ENCODE measurements at places on chromosomes 3 and 15. TPM values are rescaled to one million over a fixed set of nuclear protein-coding genes. Genes with fewer than 3 reads are reported as not detected.

The PPP2R3A gene
- 22.9 TPM for total RNA-seq

The RTP3 gene
- not detected for total RNA-seq

The MST1R gene
- 2.8 TPM for total RNA-seq

The TAGLN3 gene
- not detected for total RNA-seq

The ADIPOQ gene
- total RNA-seq, result not detected

The GPR27 gene
- total RNA-seq, result 9.7 TPM

The FBXL22 gene
- total RNA-seq, result 30.1 TPM

The PPM1L gene
- 3.2 TPM for total RNA-seq

The BTLA gene
- total RNA-seq, result not detected

The GXYLT2 gene
- 16.8 TPM for total RNA-seq

DNA sequence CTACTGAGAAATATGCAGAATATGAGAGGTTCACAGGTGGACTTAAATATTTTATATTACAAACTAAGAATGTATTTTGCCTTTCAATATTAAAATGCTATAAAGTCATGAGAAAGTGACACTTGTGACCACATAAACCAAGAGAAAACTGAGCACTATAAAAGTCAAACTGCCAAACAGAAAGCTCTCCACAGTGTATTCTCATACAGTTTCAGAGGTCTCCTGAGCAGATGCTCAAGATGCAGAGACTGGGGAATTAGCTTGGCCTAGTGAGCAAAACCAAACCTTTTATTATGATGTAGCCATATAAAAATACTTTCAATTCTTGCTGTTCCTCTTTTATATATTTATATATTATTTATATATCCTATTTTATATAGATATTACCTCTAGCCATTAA is 227.8 kb downstream of the TBC1D5 start:
- DNase-seq, result no peak

DNA sequence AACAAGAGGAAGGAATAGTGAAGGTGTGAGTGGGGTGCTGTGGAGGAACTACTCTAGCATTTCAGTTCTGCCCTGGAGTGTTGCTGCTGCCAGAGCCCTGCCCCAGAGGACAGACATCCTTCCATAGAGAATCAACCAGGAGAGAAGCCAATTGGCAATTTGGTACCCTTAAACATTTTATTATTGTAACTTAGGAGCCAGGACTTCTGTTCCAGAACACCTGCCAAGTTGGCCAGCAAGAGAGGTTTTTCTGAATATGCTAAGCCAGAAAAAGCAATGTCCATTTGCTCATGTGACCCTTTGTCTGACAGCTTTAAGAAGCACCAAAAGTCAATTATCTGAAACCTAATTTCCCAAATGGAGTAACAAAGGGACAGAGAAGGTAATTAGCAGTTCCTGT is 264.9 kb downstream of the MEX3B start:
- DNase-seq, result no peak

GRCh38 chr3:62895901-62896300 is 20.7 kb upstream of the CADPS start:
- DNase-seq, result no peak

GRCh38 chr3:155070932-155071387 is 9.2 kb upstream of the MME start:
- no peak for DNase-seq

DNA sequence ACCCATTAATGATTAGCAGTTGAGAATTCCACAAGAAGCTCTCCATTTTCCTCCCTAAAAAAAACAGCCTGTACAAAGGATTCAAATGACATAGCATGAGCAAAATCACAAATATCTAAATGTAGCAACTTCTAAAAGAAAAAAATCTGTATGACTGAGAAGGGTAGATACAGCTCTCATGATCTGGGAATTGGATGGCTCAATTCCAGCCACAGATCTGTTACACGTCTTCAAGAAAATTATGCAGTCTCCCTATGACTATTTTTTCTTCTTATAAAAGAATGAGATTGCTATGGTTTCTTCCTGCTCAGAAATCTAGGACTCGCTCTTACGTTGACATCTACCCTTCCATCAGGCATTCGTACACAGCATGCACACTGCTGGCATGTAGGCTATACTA is 71.5 kb downstream of the PLCH1 start:
- DNase-seq, result no peak

DNA sequence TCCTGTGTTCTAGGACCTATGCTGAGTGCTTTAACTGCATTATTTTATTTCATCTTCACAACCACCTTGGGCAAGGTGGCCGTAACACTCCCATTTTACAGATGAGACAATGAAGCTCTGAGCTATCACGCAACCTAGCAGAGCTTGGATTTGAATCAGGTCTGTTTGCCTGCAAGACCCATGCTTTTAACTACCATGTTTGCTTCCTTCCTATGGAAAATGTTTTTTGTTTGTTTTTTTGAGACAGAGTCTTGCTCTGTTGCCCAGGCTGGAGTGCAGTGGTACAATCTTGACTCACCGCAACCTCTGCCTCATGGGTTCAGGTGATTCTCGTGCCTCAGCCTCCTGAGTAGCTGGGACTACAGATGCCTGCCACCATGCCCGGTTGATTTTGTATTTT is 24.7 kb upstream of the HERC1 start:
- no peak for DNase-seq

- DNase-seq, result no peak
Observed at GRCh38 chr3:25665315-25666280, 891 bp upstream of the TOP2B start.

DNA sequence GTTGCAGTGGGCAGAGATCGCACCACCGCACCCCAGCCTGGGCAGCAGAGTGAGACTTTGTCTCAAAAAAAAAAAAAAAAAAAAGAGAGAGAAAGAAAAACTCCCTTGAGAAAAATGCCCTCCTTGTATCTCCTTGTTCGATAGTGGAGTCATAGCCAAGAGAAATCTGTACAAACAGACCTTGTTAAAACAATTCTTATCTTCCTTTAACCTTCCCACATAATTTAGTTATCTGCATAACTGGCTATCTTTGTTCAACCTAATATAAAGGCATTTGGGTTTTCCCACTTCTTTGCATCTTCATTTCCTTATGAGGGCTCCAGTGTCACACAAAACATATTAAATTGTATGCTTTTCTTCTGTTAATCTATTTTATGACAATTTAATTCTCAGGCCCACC is 65.1 kb upstream of the ATP11B start:
- DNase-seq, result no peak

DNA sequence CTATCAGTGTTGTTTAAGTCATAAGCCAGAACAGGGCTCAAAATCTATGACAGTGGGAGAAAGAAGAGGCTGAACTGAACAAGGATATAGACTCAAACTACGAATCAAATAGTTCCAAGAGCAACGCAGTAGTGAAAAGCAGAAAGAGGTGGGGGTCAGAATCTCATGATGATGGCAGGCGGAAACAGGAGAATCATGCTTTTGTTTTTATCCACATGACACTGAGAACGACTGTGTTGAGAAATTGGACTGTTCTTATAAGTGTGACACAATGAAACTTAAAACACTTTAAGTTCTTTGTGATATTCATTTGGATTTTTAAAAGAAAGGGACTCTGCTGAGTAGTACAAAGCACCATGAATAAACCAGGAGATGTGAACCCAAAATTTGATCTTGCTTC is 309.4 kb downstream of the ULK4 start:
- DNase-seq, result no peak

DNA sequence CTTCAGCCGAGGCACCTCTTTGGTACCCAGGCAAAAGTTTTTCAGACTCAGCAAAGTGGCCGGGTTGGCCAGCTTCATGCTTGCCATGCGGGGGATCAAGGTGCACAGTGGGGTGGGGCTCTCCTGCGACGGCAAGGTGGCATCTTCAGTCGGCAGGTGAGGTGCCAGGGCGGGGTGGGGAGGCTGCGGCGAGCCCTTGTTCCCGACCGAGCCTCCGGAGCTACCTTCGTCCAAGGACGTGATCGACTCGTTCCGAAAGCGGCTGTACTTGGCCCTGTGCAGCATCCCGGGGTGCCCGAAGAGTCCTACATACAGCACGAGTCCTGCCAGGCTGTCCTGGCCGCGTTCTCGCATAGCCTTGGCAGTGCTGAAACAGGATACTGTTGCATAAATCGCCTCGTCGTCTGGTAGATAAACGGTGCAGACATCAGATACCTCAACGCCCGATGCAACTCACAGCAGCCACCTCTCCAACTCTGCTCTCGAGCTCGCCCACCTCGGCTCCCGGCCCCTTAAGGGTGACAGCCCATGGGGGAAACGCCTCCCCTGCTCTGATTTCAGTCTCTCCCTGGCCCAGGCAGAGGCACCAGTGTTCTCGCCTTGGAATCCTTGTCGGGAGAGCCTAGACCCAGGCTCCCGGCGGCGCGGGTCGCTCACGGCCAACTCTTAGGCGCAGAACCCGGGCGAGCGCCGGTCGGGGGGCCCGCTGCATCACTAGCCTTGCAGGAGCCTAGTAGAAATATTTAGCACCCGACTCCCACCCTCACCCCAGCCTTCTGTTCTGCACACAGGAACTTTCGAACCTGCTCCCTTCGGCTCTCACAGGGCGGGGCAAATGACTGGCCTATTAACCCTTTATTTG is 826 bp downstream of the SHC4 start:
- DNase-seq, result peak; percentile 25

- DNase-seq, result no peak
Observed at GRCh38 chr3:35790764-35791163, 151.4 kb downstream of the ARPP21 start.

GRCh38 chr3:154427685-154428285 is 2.2 kb downstream of the GPR149 start:
- DNase-seq, result no peak

- no peak for DNase-seq
Observed at GRCh38 chr15:93819826-93820225, 411.5 kb upstream of the MCTP2 start.

GRCh38 chr15:65580287-65580686 is 30.6 kb downstream of the INTS14 start:
- DNase-seq, result no peak

DNA sequence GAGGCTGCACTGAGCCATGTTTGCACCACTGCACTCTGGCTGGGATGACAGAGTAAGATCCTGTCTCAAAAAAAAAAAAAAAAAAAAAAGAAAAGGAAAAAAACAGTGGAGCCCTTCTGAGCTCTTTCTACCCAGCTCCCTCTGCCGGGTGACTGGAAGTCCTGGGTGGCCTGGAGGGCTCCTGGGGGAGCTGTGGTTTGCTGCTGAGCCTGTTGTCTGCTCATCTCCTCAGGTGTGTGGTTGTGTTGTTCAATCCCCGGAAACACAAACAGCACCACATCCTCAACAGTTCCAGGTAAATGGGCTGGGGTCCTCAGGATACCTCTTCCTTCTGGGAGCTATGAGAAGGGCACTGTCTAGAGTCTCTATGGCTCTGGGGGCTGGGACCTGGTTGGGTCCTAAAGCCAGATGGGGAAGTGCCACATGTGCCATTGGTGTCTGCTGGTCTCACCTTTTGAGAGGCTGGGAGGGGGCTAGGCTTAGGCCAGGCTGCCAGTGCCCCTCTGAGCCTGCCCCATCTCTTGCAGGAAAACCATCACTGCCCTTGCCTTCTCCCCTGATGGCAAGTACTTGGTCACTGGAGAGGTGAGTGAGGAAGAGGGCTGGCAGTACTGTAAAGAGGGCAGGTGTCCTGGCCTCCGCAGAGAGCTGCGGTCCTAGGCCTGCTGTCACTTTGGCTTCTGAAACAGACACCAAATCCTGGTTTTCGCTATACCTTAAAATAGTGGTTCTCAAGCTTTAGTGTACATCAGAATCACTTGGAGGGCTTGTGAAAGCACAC is 17.1 kb upstream of the JMJD7 start:
- DNase-seq, result no peak

DNA sequence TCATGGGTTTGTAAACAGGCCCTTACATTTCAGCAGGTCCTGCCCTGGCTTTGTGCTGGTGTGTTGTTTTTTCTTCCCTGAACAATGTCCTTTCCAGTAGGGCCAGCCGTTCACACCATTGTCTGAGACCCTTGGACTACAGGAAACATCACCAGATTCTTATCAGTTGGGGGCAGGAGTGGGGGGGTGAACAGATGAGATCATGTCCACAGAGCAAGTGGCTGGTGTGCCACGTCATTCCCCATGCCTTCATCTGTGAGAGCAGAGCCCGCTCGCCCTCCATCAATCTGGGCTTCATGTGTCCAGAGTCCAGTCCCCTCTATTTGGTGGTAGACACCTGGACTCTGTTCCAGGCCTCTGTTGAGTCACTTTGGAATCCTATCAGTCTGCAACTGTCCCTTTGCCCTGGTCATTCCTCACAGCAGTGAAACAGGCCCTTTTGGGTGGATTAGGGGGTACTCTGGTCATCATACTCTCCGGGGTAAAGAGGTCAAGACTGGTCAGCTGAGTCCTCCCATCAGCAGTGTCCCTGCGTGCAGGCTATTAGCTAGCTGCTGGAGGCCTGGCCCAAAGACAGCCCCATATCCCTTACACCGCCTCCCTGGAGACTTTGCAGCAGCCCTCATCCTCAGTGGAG is 15.0 kb downstream of the SEMA3G start:
- DNase-seq, result peak; percentile 14

DNA sequence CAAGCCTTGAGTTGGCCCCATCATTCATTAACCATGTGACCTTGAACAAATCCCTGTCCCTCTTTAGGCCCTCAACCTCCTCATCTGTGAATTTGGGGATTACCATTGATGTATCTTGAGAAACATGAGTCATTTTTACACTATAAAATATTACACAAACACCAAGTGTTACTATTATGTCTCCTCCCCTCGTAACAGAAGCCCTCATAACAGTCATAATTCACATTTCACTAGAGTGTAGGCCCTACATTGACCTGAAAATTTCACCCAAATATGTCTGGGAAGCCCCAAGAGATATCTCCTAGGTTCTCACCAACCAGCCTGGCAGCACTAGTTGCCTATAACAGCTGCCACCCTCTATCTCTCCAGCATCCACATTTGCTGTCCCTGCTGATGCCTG is 15.8 kb upstream of the SLC6A1 start:
- no peak for DNase-seq

DNA sequence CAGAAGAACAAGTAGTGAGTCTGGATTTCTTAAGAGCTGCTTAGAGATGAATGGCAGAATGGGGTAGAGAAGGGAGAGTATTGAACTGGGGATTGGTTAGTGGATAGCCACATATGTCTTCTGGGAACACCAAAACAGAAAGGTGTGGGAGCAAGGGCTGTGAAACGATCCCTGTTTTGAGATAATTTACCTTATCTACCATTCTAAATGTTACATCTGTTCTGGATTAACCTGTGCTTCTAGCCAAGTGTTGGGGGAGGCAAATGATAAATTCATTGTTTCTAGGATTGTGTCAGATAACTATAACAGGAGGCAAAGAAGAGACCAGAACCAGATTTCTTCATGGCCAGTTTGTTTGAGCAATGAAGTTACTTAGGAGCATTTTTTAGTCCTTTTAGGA is 8.4 kb downstream of the NR1D2 start:
- DNase-seq, result no peak

DNA sequence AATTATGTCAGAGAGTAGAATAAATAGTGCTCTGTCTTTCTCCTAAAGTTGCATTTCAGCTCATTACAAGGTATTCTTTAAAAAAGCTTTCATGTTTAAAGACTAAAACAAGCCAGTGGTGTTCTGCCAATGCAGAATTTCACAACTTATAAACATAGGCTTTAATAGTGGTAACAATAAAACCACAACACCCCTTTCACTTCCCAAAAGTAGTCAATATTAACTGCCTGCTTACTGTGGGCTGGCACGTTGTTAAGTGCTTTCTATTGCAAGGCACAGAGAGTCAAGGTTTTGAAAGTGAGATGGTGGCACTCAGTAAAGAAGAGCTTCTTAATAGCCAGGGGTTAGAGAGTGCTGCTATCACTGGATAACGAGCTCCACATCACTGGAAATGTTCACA is 8.4 kb upstream of the RTP1 start:
- no peak for DNase-seq

- no peak for DNase-seq
Observed at GRCh38 chr15:100154338-100154737, 187.4 kb downstream of the ADAMTS17 start.

GRCh38 chr3:189467451-189467850 is 163.7 kb upstream of the TP63 start:
- DNase-seq, result no peak
